ENCODE measurements at places on chromosomes 1 and 21.

- DNase-seq = no peak
Measured at GRCh38 chr1:210677533-210677932, 348.8 kb downstream of the HHAT start.

DNA sequence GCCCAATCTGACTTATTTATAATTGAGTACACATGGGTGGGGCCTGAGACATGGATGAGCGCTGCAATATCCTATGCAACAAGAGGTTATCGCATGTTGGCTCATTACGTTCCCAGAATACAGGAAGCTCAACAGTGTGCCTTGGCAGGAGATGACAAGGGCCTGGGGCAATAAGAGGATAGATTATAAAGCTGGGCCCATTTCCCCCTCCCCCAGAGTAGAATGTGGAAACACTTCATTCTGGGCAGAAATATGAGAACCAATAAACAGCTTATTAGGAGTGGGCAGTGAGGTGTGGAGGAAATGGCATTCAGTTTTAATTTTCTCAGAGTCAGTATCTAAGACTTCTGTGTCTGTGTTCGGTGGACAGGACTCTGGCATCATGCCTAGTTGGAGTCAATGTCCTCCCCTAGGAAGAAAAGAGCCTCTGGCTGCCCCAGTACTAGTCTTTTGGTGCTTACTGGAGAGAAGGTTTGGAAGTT is 92.8 kb downstream of the PIK3R3 start:
- DNase-seq = no peak

GRCh38 chr1:178544531-178544930 is 31.6 kb downstream of the TEX35 start:
- no peak for DNase-seq

DNA sequence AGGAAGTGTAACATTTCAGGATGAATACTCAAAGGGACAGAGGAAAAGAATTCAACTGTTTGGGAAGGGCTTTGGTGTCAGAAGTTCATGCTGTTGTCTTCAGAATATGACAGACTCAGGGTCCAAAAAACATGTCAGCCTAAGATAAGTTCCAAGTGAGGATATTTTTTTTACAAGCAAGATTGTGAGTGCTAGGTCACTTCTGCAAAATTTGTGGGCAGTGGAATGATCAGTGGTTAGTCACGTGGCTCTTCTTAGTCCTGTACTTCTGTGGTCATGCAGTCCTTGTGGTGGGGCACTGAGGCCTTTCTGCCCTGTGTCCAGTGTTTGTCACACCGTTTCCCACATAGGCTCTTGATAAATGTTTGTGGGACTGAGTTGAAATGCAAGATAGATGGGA is 5.2 kb downstream of the RGL1 start:
- no peak for DNase-seq

GRCh38 chr21:34544032-34544496 is 32.1 kb upstream of the KCNE1 start:
- peak; percentile 36 for DNase-seq

DNA sequence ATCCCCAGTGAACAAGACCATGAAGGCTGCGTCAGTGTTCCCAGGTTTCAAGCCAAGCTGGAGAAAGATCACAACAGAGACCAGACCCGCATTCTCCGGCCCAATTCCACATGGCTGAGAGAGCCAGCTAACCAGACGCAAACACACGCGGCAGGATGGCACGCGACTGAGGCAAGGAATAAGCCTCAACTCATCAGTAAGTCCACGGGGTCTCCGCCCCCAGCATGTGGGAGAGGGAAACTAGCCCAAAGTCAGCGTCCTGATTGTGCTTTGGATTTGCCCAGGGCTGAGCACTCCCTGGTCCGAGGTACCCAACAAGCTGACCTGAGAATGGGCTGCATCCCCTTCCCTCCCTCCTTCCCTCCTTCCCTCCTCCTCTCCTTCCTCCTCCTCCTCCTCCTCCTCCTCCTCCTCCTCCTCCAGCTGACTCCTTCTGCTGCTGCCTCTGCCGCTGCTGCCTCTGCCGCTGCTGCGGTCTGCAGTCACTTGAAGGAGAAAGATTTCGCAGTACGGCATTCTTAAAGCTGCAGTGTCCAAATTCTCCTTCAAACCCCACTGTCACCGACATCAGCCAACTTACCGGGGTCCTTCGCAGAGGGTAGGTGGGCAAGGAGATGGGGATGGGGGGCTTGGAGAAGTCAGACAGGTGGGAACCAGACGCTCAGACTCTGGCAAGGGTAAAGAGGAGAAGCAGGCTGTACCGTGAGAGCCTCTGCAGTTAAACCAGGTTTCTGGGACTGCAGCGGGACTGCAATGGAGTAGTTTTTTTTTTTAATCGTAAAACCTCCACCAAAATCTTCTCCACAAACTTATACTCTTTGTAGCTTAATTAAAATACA is 33.0 kb upstream of the H6PD start:
- DNase-seq = no peak

DNA sequence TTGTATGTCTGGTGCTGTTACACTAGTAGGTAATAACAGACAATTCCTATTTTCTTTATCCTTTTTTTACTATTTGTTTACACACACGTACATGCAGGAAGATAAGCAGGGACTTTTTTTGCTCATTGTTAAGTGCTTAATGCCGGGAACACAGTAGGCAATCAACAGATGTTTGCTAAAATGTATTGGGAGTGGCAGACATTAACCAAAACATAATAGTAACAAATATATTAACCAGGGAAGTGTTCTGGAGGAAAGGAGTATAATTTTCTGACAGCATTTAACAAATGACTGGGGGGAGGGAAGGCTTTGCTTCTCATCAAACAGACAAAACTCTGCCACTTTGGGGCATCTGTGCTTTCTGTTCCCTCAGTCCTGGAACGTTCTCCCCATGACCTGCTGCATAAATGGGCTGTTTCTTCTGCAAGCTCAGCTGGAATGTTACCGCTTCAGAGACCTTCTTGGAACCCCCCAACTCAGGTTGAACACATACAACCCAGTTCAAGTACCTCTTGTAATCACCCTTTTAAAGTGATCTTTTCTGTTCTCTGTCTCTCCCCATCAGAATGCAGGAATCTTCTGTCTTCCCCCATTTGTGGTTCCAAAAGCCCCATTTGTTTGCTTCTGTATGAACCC is 2.1 kb downstream of the CR1L start:
- no peak for DNase-seq

GRCh38 chr1:109556563-109556962 is 8.1 kb downstream of the GNAI3 start:
- DNase-seq = no peak

DNA sequence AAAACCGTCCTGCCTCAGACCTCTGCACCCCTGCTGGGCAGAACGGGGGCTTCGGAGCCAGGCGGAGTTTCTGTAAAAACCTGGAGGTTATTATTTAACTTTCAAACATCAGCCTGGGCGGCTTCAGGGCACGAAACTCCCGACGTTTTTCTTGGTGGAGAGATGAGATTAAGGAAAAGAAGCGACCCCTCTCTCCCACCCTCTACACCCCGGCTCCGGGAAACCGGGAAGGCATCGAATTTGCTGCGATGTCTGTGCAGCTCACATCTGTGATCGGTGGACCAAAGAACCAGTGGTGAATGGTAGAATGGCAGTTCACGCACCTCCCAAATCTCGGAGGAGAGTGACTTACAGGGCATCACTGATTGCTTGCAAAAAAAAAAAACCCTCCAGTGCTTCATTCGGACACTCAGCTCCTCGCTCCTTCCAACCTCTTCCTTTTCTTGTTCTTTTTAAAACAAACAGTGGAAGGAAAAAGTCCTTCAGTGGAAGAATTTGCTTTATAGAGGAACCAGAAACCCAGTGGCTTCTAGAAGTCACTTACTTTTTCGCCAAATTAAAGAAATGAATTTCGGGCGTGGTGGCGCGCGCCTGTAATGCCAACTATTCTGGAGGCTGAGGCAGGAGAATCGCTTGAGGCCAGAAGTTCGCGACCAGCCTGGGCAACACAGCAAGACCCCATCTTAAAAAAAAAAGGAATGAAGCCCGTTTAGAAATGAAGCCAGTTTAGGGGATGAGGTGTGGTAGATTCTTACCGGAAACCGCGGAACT is 884 bp downstream of the PHACTR4 start:
- no peak for DNase-seq

DNA sequence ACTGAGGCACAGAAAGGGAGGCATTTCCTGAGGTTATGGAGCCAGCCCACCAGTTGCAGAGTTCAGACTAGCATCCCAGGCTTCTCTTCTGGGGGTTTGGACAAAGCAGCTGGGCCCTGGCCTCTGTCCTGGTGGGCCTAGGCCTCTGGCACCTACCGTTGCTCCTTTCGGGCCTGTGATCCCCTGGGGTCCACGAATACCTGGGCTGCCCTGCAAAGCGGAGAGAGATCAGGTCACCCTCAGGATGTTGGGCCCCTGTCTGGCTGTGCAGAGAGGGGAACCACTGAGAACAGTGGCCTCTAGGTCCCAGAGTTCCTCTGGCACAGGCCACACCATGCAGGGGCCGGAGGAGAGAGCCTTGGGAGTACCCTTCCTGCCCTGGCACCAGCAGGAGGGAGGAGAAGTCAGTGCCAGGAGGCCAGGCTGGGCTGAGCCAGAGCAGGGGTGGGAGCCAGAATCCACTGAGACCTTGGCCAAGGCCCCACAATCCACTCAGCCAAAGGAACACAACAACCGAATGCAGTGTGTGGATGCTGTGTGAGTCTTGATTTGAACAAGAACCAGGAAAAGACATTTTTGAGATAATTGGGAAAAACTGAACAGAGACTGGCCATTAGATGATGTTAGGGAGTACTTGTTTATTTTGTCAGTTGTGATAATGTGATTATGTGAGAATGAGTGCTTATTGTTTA is 8.9 kb downstream of the COL9A2 start:
- peak; percentile 40 for DNase-seq

DNA sequence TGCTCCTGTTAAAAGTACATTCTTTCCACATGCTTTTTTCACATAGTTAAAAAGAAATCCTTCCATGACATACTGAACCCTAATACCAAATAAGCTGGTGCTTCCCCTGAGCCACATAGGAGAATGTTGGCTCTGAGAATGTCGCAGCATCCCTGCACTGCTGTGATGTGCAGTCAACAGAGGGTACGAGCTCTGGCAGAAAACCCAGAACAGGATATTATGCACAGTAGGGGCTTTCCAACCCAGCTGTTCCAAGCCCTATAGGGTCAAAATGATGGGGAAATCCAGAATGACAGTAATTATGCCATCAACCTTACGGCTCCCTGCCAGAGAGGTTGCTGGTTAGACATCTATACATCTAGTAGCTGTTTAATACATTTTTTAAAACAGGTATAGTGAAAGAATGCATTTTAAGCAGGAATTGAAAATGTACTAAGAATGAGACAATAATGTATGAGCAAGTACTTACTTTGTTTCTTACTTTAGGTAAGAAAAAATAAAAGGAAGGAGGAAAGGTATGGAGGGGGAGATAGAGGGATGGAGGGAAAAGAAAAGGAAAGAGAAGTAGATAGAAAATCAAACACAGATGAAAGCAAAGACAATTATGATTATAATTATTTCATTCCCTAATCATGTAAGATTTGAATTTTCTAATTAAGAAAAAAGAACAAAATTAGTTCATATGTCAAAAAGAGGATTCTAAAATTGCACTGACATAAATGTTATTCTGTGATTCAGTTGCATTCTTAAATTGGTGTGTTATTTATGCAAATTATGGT is 126.0 kb downstream of the NR5A2 start:
- no peak for DNase-seq

GRCh38 chr21:34229353-34229752 is 134.5 kb upstream of the KCNE2 start:
- no peak for DNase-seq

- DNase-seq = no peak
Measured at GRCh38 chr1:162756523-162756922, 34.0 kb upstream of the HSD17B7 start.

DNA sequence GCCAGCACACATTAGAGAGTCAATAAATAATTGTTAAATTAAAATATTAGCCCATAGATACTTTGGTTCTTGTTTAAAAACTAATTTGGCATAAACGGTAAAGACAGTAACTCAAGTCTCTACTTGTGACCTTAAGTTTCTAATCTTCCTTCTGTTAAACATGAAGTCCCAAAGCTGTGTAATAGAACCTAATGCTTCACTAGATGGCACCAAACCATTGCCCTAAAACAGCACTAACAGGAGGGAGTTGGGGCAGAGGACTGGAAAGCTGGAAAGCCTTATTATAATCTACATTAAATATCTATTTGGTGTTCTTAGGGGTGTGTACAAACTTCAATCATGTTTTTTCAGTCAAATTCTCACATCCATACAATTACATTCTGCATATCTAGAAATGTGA is 176.7 kb downstream of the OLFM3 start:
- DNase-seq = no peak

DNA sequence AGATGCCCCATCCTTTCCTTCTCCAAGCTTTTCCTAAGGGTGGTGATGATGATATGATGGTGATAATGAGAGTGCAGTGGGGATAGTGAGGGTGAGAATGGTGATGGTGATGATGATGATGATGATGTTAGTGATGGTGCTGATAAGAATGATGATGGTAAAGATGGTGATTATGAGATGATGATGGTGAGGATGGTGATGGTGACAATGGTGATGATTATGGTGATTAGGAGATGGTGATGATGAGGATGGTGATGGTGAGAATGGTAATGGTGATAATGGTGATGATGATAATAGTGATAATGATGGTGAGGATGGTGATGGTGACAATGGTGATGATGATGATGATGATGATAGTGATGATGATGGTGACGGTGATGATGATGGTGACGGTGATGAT is 4.0 kb downstream of the BSND start:
- no peak for DNase-seq

DNA sequence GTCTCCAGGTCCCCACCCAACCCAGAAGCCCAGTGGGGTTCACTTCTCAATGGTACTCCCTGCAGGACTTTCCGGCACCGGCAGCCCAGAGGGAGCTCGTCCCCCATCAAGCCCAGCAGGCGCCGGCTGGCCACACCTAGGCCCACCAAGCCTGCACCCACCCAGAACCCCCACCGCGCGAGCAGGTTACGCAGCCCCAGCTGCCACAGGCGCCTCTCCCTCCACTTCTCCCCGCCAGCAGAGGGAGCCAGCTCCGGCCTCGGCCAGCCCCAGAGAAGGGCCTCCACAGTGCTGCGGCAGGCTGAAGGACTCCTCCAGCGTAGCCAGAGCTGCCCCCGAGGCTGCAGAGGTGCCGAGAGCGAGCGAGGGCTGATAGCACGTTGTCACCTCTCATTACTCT is 722.3 kb downstream of the PLA2G4A start:
- no peak for DNase-seq

- DNase-seq = no peak
Measured at GRCh38 chr1:201272799-201273198, 10.5 kb upstream of the PKP1 start.

DNA sequence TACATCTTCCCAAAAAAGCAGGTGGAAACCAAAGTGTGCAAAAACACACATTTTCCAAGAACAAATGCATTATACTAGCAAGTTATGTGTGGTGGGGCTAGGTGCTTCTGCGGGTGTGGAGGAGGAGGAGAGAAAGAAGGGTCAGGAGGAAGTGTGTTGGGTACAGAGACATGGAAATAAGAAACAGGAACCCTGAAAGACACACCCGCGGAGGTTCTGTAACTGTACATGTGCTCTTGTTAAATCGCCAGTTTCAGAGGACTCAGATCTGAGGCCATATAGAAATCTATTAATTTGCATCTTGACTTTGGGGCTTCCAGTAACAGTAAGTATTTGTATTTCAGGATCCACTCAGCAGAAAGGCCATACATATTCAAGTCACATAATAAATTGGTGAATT is 30.9 kb downstream of the ERG start:
- DNase-seq = no peak

Measured in left ventricle myocardium inferior (tissue), 1 donor.